ENCODE measurements at places on chromosomes 6 and 20.

DNA sequence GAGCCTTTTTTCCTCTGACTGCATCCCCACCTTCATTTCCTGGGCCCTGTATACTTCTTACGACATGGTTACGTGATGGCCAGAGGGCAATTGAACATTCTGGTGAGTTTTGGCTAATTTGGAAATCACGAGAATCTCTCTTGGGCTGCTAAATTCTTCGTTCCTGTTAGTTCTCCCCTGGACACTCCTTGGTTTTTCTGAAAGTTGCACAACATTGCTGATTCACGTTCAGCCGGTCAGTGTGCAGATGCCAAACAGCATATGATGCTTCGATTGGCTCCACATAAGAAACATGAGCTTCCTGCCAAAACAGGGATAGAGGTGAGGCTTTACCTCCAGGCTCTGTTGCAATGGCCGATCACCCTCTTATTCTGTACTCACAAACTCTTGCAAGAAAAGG lies 119.4 kb upstream of the LY86 start:
- DNase-seq = no peak

GRCh38 chr6:95572098-95572497 lies 5.2 kb upstream of the MANEA start:
- DNase-seq = no peak

DNA sequence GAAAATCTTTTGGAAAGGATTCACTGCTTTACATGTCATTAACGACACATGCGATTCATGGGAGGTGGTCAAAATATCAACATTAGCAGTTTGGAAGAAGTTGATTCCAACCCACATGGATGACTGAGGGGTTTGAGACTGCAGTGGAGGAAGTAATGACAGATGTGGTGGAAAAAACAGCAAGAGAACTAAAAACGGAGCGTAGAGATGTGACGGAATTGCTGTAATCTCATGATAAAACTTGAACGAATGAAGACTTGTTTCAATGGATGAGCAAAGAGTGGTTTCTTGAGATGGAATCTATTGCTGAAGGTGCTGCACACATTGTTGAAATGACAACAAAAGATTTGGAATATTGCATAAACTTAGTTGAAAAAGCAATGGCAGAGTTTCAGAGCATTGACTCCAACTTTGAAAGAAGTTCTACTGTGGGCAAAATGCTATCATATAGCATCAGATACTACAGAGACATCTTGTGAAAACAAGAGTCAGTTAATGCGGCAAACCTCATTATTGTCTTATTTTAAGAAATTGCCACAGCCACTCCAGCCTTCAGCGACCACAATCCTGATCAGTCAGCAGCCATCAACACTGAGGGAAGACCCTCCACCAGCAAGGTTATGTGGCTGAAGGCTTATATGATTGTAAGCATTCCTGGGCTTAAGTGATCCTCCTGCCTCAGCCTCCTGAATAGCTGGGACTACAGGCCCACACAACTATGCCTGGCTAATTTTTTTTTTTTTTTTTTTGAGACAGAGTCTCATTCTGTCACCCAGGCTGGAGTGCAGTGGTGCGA lies 19.2 kb downstream of the SRSF3 start:
- DNase-seq = no peak

GRCh38 chr6:51908243-51908642 lies 179.2 kb downstream of the PKHD1 start:
- no peak for DNase-seq

GRCh38 chr6:40328986-40329545 lies 258.1 kb downstream of the LRFN2 start:
- no peak for DNase-seq

GRCh38 chr6:96467814-96468213 lies 53.8 kb upstream of the UFL1 start:
- DNase-seq = no peak

Data from T-helper 17 cell (primary cell).